Chondrocyte (in vitro differentiated cells): ENCODE measurements at places on chromosomes 3 and 15.

GRCh38 chr3:111547631-111548030 is 5.6 kb downstream of the CD96 start:
- no peak overlapping the region for H3K27ac ChIP-seq
- no peak for DNase-seq
- H3K4me1 ChIP-seq: peaks cover 4% of the 10 kb centered on the region
- H3K4me3 ChIP-seq: no peak overlapping the region

DNA sequence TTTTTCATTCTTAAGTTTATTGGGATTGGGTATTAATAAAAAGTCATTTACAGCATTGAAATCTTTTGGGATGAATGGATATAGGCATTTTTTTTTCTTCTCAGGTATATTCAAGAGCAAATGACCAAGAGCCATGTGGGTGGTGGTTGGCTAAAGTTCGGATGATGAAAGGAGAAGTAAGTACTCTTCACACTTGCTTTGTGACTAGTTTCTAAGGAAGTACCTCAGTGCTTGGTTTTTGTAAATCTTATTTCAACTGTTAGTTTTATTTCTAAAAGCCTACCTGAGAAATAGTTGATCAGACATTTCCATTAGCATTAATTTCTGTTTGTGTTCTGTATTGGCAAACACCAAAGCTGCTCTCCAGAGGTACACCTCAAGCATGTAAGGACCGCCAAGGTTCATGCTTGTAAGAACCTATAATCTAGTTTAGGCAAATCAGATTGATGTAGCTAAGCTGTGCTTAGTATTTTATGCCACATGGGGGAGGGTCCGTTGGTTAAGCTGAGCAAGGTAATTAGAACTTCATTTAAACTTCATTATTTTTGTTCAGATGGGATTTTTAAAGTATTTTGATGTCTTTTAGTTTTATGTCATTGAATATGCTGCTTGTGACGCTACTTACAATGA is 35.4 kb downstream of the FXR1 start:
- no peaks in the 10 kb centered on the region for H3K4me1 ChIP-seq
- DNase-seq: no peak
- H3K27ac ChIP-seq: no peak overlapping the region
- no peaks in the 10 kb centered on the region for H3K27me3 ChIP-seq
- H3K36me3 ChIP-seq: peaks cover 27% of the 10 kb centered on the region
- H3K4me3 ChIP-seq: no peak overlapping the region

DNA sequence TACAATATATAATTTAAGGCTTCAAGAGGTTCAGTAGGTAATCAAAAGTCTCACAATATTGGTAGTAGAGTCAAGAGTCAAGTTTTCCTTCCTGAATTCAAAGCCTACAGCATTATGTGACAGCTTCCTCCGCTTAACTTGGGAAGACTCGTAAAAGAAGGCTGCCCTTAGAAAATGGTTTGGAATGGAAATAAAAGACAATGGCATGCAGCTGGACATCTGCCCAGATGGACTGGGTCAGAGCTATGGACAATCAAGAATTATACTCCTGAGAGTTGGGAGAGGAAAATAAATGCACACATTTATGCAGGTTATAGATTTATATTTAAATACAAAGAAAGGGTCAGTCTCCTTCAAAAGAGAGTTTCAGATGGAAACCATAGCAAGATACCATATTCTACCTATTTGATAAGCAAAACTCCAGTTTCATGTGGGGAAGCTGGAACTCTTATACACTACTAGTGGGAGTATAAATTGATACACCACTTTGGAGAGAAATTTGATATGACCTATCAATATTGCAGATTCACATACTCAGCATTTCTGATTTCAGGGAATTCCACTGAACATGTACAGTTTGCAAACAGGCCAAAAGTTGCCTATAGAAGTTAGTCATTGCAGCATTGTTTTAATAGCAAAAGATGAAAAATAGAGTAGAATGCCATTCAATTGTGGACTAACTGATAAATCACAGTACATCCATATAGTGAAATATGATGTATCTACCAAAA is 6.1 kb downstream of the CRYBG3 start:
- no peak for DNase-seq
- H3K4me1 ChIP-seq: peaks cover 19% of the 10 kb centered on the region
- no peak overlapping the region for H3K4me3 ChIP-seq

DNA sequence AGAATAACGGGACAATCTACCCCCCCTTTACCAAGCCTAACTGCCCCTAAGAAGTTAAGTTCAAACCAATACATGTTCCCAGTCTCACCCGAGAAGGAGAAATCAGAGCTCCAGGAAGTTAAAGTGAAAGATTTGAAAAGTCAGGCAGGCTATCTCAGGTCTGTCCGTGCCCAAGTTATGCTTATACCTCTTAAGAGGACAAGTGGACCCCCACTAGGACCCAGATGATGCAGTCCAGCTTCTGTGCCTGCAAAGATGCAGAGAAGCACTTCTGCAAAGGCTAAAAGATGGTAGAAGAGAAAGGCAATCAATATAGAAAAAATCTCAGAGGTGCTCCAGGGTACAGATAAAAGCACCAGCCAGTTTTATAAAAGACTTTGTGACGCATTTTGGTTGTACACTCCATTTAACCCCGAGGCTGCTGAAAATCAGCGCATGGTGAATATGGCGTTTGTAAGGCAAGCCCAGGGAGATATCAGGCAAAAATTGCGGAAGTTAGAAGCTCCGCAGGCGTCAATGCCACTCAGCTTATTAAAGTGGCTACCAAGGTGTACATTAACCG is 9.8 kb upstream of the SLC9C1 start:
- no peak overlapping the region for H3K4me3 ChIP-seq
- no peaks in the 10 kb centered on the region for H3K4me1 ChIP-seq
- H3K36me3 ChIP-seq: no peaks in the 10 kb centered on the region
- no peak for DNase-seq
- H3K27ac ChIP-seq: no peak overlapping the region

GRCh38 chr3:23960649-23961048 is 15.6 kb downstream of the NR1D2 start:
- peaks cover 37% of the 10 kb centered on the region for H3K4me1 ChIP-seq
- DNase-seq: no peak
- H3K27me3 ChIP-seq: no peaks in the 10 kb centered on the region
- peaks cover 16% of the 10 kb centered on the region for H3K36me3 ChIP-seq

DNA sequence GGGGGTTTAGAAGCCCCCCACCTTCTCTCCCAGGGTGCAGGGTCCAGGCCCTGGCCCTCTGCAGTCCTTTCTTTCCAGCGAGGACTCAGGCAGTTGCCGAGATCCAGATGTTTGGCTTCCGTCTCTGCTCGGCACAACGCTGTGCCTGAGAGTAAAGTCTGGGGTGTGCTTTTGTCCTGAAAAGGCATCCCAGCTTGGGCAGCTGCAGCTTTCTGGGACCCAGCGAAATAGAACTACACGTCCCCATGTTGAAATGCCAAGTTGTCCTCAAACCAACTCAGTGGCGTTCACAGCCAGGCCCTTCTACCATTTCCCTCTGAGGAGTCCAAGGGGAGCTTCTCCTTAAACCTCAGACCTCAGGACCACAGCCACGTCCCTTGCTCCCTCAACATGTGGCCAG is 23.1 kb downstream of the FGD5 start:
- H3K27ac ChIP-seq: no peak overlapping the region
- H3K4me1 ChIP-seq: no peaks in the 10 kb centered on the region
- no peaks in the 10 kb centered on the region for H3K36me3 ChIP-seq
- peaks cover 72% of the 10 kb centered on the region for H3K27me3 ChIP-seq
- no peak overlapping the region for H3K4me3 ChIP-seq

GRCh38 chr3:140242818-140243276 is 307.9 kb downstream of the CLSTN2 start:
- peaks cover 58% of the 10 kb centered on the region for H3K4me1 ChIP-seq
- H3K36me3 ChIP-seq: no peaks in the 10 kb centered on the region
- H3K4me3 ChIP-seq: no peak overlapping the region
- no peak for DNase-seq
- no peaks in the 10 kb centered on the region for H3K27me3 ChIP-seq

DNA sequence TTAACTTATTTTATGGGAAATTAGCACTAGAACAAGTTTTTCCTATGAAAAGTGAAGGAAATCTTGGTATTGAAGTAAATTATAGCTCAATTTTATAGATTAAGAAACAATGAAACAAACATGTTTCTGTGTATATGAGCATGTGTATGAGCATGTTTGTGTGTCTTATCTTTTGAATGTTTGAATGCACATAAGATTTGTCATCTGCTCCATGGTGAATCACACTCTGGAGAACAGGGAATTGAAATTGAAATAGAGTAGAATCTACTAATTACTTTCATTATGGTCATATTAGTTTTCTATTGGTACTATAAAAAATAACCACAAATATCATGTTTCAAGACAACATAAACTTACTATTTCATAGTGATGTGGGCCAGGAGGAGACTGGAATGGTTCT is 646.6 kb downstream of the OTOL1 start:
- no peak for DNase-seq
- H3K4me1 ChIP-seq: peaks cover 43% of the 10 kb centered on the region

DNA sequence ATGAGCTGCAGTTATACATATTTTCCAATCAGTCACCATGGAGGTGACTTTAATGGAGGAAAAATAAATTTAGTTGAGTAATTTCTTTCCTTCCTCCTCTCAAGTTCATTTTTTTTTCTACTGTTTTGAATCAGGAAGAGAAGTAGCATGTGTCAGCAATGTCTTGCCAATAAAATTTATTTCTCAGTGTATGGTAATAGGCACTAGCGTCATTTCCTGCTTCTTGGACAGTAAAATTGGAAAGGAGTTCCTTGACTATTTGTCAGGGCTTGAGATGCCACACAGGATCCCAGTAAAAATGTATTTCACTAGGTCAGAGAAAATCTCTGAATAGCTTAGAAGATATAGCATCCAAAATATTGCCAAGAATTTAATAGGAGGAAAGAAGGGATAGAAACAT is 605.9 kb downstream of the ROBO1 start:
- H3K4me1 ChIP-seq: no peaks in the 10 kb centered on the region
- no peak overlapping the region for H3K4me3 ChIP-seq
- H3K27me3 ChIP-seq: no peaks in the 10 kb centered on the region
- H3K36me3 ChIP-seq: no peaks in the 10 kb centered on the region
- DNase-seq: no peak
- H3K27ac ChIP-seq: no peak overlapping the region

DNA sequence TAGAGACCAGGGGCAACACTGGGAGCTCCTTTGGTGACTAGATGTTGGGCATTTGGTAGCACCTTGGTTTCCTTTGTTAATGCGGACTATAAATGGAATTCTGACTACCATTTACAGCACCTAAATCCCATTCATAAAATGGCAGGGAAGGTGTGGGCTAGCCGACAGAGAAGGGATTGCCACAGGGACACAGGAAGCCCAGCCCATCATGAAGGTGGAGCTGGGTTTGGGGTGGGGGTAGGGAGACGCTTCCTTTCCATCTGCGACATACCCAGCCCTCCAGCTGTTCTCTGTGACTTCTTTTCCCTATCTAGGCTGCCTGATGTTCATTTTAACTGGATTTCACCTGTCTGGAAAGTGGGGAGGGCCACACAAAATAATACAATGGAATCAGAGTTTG is 21.0 kb downstream of the ABHD2 start:
- H3K4me3 ChIP-seq: no peak overlapping the region
- no peaks in the 10 kb centered on the region for H3K36me3 ChIP-seq
- no peaks in the 10 kb centered on the region for H3K27me3 ChIP-seq
- DNase-seq: no peak

DNA sequence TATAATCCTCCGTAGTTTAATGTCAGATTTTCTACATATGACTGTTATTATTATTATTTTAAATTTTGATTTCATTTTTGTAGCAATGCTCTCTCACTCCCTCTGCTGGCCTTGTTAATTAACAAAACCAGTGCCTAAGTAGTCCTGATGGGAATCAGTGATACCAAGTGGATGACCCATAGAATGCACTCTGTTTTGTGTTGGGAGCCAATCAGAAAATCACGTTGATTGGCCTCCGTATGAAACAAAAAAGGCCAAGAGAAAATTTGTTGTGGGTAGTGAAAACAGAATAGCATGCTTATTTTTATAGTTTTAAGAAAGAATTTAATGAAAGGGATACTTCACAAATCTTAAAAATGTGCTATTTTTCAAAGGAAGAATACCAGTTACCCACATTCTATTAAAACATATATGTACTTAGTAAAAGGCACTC is 34.4 kb upstream of the MEIS2 start:
- no peak overlapping the region for H3K27ac ChIP-seq
- H3K36me3 ChIP-seq: no peaks in the 10 kb centered on the region
- no peak for DNase-seq
- H3K4me3 ChIP-seq: no peak overlapping the region
- H3K27me3 ChIP-seq: peaks cover 23% of the 10 kb centered on the region
- H3K4me1 ChIP-seq: peaks cover 11% of the 10 kb centered on the region

GRCh38 chr3:20060974-20061685 is 20.9 kb downstream of the KAT2B start:
- no peak overlapping the region for H3K27ac ChIP-seq
- no peaks in the 10 kb centered on the region for H3K36me3 ChIP-seq
- no peak overlapping the region for H3K4me3 ChIP-seq
- no peaks in the 10 kb centered on the region for H3K27me3 ChIP-seq

GRCh38 chr3:152281133-152281713 is 12.5 kb downstream of the MBNL1 start:
- H3K27ac ChIP-seq: peak overlapping the region; percentile 3
- H3K27me3 ChIP-seq: no peaks in the 10 kb centered on the region
- no peak overlapping the region for H3K4me3 ChIP-seq
- DNase-seq: no peak
- H3K4me1 ChIP-seq: peaks cover 66% of the 10 kb centered on the region

- H3K36me3 ChIP-seq: no peaks in the 10 kb centered on the region
- no peak overlapping the region for H3K27ac ChIP-seq
- H3K4me3 ChIP-seq: peak overlapping the region; percentile 73
- DNase-seq: no peak
- H3K27me3 ChIP-seq: peaks cover 5% of the 10 kb centered on the region
Observed at GRCh38 chr3:53845103-53845880, 927 bp downstream of the CHDH start.

DNA sequence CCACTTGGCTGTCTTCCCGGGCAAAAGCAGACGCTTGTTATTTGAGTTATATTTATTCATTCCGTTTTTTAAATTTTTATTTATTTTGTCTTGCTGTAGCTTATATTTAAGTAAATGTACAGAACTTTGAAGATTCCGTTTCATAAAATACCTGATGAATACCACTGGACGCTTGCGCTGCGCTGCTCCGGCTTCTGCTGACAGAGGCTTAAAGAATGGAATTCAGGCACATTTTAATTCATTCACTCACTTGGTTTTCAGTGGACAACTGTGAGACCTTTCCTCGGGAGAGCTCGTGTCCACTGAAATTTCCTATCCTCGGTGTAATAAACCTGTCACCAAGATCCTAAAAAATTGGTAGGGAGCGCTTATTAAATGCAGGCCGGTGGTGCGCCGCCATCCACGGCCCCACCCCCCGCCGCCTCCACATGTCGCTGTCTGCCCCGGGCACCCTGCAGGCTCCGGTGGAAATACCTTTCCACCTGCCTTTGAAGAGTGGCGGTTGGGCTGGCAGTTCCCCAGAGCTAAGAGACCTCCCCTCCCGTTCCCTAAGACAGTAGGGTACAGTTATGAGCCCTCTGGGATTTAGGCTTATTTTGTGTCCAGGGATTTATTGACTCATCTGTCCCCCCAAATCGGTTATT is 62.5 kb upstream of the UBE2E1 start:
- no peak overlapping the region for H3K4me3 ChIP-seq
- no peak overlapping the region for H3K27ac ChIP-seq
- H3K36me3 ChIP-seq: no peaks in the 10 kb centered on the region
- no peak for DNase-seq
